ENCODE measurements at places on chromosomes 6 and 20.

GRCh38 chr6:16683641-16684194 is 77.5 kb downstream of the ATXN1 start:
- no peak for DNase-seq

DNA sequence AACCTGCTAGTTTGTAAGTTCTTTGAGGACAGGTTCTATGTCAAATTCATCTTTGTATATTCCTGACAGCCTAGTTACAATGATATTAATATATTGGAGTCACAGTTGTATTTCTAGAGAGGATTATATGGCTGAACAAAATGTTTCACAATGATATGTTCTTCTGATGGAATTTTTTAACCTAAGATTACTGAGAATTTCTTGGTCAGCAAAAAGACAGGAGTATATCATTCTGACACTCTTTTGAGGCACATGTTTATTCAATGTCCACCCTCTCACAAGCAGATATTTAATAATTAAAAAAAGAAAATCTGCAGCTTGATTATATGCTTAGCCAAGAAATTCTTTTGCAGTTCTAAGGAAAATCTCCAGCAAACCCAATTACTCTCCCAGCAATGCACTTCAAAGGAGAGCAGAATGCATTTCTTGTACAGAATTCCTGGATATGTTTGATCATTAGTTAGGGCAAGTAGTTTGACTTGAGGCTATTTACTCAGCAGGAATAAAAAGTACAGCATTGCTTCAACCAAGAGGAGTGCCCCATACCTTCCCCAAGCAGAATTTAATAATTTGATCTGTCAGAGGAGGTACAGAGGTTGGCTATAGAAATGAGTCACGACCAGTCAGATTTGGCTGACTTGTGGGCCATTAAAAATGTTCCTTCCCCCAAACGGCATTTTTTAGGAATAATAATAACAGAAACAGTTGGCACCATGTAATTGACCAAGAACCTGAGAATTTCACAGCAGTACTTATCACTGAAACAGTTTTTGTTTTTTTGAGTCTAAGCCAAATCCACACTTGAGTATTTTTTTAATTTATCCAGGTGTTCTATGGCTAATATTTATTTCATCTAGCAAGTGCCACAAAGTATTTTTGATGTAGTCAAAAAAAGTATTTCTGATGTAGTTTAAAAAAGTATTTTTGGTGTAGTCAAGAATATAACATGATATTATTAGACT is 508.1 kb upstream of the FLRT3 start:
- no peak for DNase-seq

GRCh38 chr6:85115876-85116275 is 334.0 kb upstream of the NT5E start:
- no peak for DNase-seq

DNA sequence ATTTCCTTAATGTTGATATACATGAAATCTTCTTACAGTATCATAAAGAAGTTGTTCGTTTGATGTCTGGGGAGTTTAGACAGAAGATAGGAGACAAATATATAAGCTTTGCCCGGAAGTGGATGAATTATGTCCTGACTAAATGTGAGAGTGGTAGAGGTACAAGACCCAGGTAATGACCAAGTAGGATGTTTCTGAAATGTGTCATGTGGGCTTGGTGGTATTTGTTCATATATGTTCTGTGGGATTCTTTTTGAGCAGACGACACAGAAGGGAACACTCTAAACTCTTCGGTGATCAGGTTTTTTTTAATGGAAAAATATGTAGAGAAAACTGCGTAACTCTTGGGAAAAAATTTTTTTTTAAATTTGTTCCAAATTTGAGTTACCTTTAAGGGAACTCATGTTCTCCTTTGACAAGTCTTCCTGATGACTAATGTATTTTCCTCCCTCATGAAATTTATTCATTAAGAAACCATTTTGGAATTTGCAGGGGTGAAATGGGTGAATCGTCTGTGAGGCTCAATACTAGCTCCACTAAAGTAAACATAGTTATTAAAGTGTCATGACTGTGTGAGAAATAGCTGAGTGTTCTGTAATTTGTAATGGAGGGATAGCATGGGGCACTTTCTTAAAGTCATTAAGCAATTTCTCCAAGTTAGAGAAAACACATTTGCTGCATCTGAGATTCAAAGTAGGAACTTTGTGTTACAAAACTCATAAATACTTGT is 100.6 kb downstream of the MAP3K4 start:
- DNase-seq, result no peak

GRCh38 chr20:17816804-17817587 is 117.2 kb downstream of the BANF2 start:
- no peak for DNase-seq

GRCh38 chr20:61057443-61058121 is 194.5 kb upstream of the CDH4 start:
- DNase-seq, result no peak

DNA sequence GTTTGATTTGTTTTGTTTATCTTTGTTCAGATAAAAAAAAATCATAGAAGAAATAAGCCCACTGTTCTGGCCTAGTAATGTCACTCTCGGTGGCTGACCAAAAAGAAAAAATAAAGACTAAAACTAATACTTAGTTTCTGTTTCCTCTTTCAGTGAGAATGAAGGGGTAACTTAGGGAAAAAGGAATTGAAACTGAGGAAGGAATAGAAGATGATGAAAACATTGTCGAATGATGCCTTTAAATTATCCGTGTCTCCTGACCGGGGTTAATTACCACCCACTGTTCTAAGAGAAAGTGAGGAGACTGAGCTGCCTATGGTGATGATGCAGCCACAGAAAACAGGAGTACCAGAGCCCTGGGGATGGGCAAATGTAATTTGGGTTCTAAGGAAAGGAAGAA is 73.1 kb downstream of the PTCHD4 start:
- no peak for DNase-seq

- no peak for DNase-seq
Measured at GRCh38 chr6:169700296-169700695, 1.5 kb downstream of the WDR27 start.

GRCh38 chr6:35216851-35217811 is 3.4 kb downstream of the SCUBE3 start:
- DNase-seq, result no peak

- DNase-seq, result no peak
Measured at GRCh38 chr20:19603376-19603750, 154.7 kb upstream of the RIN2 start.

DNA sequence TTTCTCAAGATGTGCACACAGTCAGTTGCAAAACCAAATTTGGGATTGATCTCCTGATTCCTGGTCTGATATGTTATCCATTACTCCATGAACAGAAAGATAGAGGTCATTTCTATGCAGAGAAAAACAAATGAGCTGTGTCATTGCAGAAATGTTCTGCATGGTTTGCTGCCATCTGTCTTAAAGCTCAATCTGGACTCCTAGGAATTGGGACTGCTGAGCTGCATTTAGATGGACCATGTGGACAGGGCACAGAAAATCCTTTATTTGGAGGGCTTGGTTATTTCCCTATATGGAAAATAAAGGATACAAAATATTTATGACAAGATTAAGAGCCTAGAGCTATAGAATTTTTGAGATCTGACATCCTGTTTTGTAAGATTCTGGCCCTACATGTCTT is 91.3 kb downstream of the ADGRB3 start:
- no peak for DNase-seq
